Stimulated activated CD4-positive, alpha-beta T cell treated with anti-CD3 and anti-CD28 coated beads, Interleukin-12 subunit alpha, Interleukin-12 subunit beta, amount 100 ng/mL, for 24 hours (primary cell): ENCODE measurements at places on chromosomes 16 and 17.

DNA sequence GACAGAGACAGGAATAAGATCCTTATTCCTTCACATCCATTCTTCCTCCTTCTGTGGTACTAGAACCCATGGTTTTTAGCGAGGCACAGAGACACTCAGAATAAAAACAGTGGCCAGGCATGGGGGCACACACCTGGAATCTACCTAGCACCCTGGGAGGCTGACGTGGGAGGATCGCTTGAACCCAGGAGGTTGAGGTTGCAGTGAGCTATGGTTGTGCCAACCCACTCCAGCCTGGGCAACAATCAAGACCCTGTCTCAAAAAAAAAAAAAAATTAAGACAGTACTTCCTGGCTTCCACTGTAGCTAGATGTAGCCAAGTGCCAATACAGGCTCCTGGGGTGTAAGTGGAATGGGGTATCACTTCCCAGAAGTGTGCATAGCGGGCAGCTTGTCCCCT, 7.4 kb upstream of the SPNS1 start:
- no peak for DNase-seq

DNA sequence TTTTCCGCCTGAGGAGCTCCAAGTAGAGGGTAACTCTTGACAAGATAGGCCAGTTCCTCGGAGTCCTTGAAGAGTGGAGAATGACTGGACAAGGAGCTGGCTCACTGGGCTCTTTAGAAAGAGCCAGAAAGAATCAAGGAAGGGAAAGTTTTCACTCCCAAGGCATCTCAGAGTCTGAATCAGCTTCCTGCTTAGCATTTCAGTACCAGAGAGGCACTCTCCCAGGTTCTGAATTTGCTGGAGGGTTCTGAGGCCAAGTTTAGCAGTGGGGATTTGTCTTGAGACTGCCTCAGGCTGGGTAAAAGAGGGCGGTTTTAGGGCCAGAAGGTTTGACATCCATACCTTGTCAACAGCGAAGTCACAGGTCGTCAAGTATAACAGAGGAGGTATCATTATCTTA, 25.5 kb downstream of the GP2 start:
- no peak for DNase-seq

DNA sequence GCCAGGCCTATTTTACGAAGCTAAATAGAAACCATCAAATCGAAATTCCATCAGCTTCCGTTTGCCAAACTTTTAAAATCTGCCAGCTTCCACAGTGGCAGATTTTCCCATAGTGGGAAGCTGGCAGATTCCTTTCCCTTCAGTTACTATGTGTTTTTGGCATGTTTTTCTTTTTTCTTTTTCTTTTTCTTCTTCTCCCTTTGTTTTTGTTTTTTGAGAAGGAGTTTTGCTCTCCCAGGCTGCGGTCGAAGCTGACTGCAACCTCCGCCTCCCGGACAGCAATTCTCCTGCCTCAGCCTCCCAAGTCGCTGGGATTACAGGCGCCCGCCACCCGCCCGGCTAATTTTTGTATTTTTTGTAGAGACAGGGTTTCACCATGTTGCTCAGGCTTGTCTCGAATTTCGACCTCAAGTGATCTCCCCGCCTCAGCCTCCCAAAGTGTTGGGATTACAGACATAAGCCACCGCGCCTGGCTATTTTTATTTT, 684 bp upstream of the CWC25 start:
- no peak for DNase-seq

DNA sequence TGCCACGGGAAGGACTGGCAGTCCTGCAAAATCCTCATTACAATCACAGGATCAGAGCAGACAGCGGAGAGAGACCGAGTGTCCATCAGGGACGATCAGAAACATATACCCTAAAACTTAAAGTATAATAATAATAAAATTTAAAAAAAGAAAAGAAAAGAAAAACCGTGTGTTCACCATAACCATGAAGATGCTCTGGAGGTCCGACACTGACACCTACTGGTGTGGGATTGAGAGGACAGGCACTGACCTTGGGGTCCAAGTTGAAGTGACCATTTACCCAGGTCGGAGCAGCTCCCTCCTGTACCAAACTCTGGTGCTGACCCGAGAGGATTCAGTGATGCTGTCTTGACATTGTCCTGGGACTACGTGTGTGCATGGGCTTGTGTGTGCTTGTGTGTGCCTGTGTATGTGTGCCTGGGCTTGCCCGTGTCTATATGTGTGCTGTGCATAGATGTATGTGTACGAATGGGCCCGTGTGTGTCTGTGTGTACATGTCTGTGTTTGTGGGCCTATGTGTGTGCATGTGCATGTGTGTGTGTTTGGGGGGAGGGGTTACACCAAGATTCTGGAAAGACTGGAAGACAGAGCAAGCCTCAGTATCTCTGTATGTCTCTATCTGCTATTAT, 10.0 kb upstream of the CD300LD start:
- peak; percentile 20 for DNase-seq

DNA sequence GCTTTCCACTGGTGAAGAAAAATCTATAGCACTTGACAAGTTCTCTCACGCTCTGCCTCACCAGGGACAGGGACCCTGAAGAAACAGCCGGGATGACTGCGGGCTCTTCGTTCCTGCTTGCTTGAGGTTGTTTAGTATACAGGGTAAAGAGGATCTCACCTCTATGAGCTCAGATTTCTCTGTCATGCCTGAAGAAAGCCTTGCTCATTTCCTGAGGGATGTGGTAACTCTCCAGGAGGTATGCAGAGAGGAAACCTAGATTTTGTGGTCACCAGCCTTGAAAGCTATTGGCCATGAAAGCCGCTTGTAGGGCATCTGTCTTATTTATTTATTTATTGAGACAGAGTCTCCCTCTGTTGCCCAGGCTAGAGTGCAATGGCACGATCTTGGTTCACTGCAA, 23.2 kb downstream of the USP43 start:
- no peak for DNase-seq

DNA sequence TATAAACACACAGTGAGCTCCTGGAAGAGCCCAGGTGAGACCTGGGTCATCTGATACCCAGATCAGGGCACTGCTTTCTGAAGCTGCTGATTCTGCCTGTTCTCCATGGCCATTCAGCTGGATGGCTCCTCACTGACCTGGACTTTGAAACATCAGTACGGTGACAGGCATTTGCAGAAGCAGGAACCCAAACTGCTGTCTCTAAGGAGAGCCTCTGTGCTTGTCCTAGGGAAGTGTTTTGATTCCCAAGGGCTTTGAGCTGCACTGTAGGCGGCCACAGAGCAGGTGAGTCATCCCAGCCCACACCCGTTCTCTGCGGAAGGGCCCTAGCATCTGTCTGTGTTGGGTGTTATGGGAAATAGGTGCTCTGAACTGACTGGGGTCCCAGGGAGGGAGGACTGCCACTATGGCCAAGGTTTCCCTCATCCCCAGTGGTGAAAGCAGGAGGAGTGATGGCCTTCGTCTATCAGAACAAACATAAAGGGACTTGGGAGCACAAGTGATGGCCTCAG, 60.7 kb upstream of the ADCY9 start:
- no peak for DNase-seq
